Activated CD8-positive, alpha-beta memory T cell treated with anti-CD3 and anti-CD28 coated beads, Interleukin-2, amount 50 U/mL, for 48 hours (primary cell): ENCODE measurements at places on chromosomes 12 and 14.
A peak's percentile ranks its signal among the peaks of the same experiment; 100 is the strongest.

DNA sequence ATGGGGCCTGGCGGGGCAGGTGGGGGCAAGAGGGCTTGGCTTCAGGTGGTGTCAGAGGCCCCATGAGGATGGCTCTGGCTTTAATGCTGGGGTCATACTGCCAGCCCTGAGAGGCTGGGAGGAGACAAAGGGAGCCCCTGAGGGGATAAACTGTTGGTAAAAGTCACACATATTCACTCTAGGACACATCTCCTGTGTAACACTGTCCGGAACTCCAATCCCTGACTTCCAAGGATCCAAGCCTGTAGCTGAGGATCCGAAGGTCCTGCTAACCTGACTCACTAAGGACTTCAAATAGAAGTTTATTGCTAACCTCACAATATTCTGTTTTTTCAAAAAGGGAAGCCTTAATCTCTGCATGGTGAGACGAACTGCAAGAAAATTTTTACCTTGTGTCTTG is 39.2 kb upstream of the GPR68 start:
- no peak for DNase-seq

DNA sequence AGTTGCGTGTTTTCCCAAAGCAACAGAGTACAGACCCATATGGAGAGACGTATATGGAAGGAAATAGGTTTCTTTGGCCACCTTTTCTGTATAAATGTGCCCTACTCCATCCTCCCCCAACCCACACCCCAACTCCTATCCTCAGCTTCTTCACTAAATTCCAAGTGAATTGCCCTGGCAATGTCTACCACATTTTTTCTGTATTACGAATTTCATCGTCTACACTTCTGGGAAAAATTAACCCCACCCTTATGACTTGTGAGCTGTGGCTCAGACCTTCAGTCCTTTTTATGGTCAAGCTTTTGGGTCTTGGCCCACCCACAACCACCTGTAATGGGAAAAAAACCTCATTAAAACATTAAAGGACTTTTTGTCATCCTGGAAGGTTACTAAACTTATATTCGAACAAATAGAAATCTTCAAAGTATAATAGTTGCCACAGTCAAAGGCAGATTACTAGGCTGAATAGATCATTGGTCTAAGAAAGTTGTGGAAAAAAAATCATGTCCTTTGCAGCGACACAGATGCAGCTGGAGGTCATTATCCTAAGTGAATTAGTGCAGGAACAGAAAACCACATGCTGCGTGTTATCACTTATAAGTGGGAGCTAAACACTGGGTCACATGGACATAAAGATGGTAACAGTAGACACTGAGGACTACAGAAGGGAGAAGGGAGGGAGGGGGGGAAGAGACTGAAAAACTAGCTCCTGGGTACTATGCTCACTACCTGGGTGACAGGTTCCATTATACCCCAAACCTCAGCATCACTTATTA is 15.7 kb upstream of the NFKBIA start:
- DNase-seq, result no peak

GRCh38 chr14:91412939-91413338 is 4.7 kb downstream of the CCDC88C start:
- no peak for DNase-seq

- DNase-seq, result no peak
These were observed 219.5 kb upstream of the OTX2 start for GRCh38 chr14:57029620-57030253.

- DNase-seq, result no peak
These were observed 24.3 kb upstream of the SUPT16H start for GRCh38 chr14:21408147-21408546.

DNA sequence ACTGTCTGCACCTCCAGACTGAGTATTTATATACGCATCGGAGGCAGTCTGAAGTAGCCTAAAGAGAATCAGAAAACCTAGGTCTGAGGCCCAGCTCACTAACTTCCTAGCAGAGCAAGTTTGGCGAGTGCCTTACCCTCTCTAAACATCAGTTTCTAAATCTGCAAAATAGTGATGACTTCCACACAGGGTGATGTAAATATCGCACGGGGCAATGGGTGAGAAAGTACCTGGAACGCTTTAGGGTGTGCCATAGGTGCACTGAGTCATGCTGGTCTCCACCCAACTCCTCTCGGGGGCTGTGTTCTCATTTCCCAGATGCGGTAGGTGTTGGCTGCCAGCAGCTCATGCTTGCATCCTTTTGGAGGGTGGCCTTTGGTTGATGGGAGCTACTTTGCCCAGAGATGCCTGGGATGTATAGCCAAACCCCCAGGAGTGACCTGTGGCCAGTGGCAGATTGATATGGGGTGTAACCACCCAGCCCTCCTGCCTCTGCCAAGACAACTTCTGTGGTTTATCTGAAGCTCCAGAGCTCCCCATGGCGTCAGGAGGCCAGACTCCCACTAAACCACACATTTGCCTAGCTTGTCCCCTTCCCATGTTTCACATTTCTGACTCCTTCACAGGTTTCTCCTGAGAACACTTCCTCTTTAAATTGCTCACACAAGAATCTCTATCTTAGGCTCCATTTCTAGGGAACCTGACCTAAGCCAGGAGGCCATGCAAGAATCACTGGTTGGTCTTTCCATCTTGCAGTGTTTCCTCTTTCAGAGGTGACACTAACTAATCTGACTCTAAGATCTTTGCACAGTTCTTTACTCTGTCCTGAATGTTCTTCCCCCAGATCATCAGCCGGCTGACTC is 62.0 kb upstream of the TUNAR start:
- DNase-seq, result no peak

DNA sequence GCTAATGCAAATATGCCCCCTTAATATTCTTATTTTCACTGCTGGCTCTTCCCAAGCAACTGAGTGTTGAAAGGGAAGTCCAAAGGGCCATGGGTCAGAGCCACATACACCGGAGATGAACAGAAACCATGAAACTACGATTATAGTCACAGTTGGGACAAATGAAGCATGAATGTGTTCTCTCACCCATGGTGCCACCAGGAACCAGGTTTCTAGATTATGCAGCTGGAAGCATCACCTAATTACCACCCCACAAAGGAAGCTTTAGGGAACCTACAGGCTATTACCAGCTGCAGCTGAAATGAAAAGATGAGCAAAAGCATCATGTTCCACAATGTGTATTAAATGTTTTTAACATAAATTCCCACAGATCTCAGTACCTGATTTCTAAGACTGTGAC is 15.4 kb downstream of the TMTC1 start:
- DNase-seq, result no peak

DNA sequence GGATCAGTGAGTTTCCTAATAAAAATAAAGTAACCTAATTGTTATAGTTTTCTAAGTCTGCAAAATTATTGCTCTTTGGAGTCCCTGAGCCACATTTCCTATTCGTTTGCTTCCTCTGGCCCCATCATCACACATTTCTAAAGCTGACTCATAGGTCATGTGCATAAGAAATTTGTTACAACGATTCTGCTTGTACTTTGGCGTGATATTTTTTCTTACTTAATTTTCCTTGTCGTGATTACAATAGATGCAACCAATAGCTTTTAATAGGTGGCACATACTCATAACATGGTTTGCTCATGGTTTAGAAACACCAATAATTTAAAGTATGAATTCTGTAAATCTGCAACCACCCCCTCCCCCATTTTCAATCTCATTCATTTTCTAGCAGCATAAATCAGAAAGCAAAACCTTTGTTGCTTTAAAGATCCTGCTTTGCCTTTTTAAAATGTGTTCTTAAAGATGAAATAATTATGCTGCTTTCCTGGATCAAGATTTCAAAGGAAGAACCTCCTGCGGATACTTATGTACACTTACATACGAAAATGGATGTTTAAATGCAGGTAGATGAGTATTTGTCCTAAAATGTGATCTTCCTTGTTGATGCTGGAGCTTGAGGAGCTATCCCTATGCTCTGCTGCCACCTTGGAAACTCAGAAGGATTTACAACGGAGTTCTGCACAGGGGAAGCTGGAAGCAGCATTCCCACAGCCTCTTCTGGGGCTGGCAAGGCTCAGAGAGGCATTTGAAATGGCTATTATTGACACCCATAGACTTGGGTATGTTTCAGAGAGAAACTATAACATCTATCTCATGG is 1.7 kb upstream of the FLRT2 start:
- no peak for DNase-seq

- DNase-seq, result no peak
These were observed 14.5 kb upstream of the SLC38A2 start for GRCh38 chr12:46386877-46387629.

- DNase-seq, result no peak
These were observed 371.7 kb downstream of the DPF3 start for GRCh38 chr14:72521968-72522741.

DNA sequence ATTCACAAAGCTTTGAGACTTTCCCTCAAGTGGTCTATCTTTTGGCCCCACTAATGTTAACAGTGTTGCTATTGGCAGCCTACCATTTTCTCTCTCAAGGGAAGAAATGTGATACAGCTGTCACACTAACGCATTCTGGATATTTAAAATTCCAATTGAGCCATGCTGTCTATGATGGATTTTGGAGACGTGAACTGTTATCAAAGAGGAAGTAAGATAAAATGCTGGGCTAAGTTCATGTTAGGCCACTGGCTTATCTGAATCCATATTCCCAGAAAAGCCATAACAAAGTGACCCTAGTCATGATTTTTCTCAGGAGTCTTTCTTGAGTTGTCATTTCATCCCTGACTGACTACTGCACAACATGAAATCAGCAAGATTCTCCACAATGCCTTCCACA is 200.2 kb downstream of the PHLDA1 start:
- DNase-seq, result no peak

- no peak for DNase-seq
These were observed 20.9 kb upstream of the KIF26A start for GRCh38 chr14:104117341-104118005.

GRCh38 chr12:132783917-132784531 is 22.4 kb upstream of the ANKLE2 start:
- no peak for DNase-seq

GRCh38 chr12:58359084-58359483 is 417.7 kb downstream of the ATP23 start:
- no peak for DNase-seq

- DNase-seq, result no peak
These were observed 33.3 kb upstream of the GPR68 start for GRCh38 chr14:91277546-91278382.

DNA sequence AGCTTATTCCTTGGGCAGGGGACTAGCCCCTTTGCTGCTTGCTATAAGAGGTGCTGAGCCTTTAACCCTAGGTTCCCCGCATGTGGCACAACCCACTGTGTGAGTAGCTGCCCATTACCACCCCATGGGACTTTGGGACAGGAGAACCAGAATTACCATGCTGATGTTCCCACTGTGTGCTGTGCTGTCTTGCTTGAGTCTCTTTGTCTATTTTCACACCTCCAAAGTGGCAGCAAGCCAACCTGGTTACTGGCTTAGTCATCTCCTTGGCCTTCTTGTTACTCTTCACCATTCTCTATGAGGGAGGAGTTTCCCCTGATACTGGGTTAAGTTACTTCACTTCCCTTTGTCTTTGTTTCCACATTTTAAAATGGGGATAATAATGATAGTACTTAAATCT is 73.4 kb upstream of the ETV6 start:
- DNase-seq, result no peak

GRCh38 chr12:123043536-123044001 is 63.1 kb downstream of the ARL6IP4 start:
- DNase-seq, result peak; percentile 85

DNA sequence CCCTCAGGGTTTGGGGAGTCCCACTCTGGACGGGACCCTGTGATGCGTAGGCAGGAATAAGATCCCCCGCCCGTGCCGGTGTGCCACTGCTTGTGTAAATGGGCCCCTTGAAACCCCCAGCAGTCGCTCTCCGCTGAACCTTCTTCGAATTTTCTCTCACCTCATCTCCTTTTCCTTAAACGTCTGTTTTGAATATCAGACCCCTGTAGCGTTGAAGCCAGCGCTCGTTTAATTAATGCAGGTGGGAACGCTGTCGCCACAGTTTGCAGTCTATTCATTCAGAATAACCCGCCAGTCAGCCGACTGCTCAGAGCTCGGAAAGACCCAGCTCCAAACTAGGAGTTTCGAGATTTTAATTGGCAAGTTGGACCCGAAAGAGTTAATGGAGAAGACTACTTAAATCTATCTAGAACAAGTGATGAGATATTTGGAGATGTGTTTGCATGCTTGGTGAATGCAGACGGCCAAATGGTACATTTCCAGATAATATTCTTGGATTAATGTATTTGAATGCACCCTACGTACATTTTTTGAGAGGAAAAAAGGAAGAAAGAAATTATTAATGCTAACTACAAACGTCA is 739 bp upstream of the PPP2R5E start:
- no peak for DNase-seq

GRCh38 chr12:2320841-2321240 is 268.1 kb downstream of the CACNA1C start:
- DNase-seq, result no peak

DNA sequence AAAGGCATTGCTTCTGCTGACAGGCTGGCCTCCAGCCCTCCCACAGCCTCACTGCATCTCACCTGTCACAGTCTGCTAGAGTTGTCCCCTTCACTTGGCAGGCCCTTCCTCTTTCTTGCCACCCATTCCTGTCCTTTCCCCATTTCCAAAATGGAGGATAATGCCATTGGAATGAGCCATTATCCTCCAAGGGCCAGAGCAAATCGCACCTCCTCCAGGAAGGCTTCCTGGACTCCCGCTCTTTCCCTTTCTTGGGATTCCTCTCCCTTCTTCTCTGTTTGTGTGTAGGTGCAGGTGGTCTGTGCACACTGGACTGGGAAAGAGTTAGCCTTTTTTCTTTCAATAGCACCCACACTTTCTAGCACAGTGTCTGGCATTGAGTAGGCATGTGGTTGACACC is 3.8 kb downstream of the KRT82 start:
- DNase-seq, result no peak

- no peak for DNase-seq
These were observed 74.0 kb upstream of the PKP2 start for GRCh38 chr12:32970465-32971110.

GRCh38 chr12:109714141-109714912 is 702 bp downstream of the FAM222A start:
- DNase-seq, result peak; percentile 75

DNA sequence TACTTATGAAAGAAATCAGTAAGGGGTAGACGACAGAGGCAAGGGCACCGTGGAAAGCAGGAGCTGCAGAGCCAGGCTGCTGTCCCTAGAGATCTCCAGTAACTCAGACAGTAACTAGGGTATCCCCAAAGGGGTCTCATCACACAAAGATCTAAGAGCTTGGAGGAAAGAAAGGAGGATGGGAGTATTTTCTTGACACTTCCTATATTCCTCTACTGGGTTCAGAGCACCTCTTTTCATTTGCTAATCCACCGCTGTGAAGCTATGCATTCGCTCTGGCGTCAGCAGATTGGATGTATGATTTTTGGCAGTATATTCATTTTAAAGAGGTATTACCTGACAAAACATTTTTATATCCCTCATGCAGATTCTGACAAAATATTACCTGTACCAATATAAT is 12.6 kb downstream of the USP44 start:
- no peak for DNase-seq

GRCh38 chr12:97235102-97235501 is 227.5 kb upstream of the RMST start:
- DNase-seq, result no peak

- DNase-seq, result no peak
These were observed 106.0 kb downstream of the FAR2 start for GRCh38 chr12:29255042-29255441.
